Spinal cord (tissue), 10 donors: ENCODE measurements at places on chromosomes 2 and 18. TPM values are rescaled to one million over a fixed set of nuclear protein-coding genes. Genes with fewer than 3 reads are reported as not detected.

GRCh38 chr2:85257970-85258605, 69.7 kb downstream of the TGOLN2 start:
- H3K27me3 ChIP-seq = no peaks in the 10 kb centered on the region
- no peak overlapping the region for H3K4me3 ChIP-seq
- peaks cover 64% of the 10 kb centered on the region for H3K4me1 ChIP-seq
- H3K36me3 ChIP-seq = no peaks in the 10 kb centered on the region
- DNase-seq = no peak
- H3K27ac ChIP-seq = peak overlapping the region; percentile 97

GRCh38 chr2:43133708-43134570, 92.5 kb downstream of the ZFP36L2 start:
- no peak overlapping the region for H3K4me3 ChIP-seq
- no peak for DNase-seq
- H3K4me1 ChIP-seq = peaks cover 60% of the 10 kb centered on the region
- H3K36me3 ChIP-seq = no peaks in the 10 kb centered on the region
- no peak overlapping the region for H3K27ac ChIP-seq

GRCh38 chr2:25954199-25954752, 28.0 kb downstream of the KIF3C start:
- peaks cover 5% of the 10 kb centered on the region for H3K4me1 ChIP-seq
- peaks cover 64% of the 10 kb centered on the region for H3K36me3 ChIP-seq
- no peaks in the 10 kb centered on the region for H3K27me3 ChIP-seq
- DNase-seq = no peak
- H3K4me3 ChIP-seq = no peak overlapping the region
- H3K27ac ChIP-seq = no peak overlapping the region

DNA sequence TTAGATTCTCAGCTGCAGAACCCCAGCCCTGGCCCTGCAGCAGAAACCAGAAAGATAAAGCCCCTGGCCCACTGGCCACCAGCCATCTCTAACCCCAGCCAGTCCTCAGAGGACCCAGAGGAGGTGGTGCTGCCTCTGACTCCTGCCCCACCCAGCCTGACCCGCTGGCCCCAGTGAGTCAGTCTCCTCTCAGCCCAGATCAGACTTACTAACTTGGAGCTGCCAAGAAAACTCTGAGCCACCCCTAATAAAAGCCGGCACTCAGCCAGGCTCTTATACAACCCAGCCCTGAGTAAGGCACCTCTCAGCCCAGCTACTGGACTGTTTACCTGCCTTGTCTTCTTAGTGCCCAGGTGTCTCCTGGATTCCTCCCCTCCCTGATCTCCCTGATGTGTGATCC, 2.0 kb downstream of the SLC14A2 start:
- H3K36me3 ChIP-seq = no peaks in the 10 kb centered on the region
- no peaks in the 10 kb centered on the region for H3K4me1 ChIP-seq
- DNase-seq = no peak
- no peaks in the 10 kb centered on the region for H3K27me3 ChIP-seq
- H3K27ac ChIP-seq = no peak overlapping the region
- no peak overlapping the region for H3K4me3 ChIP-seq

GRCh38 chr18:37348729-37349128, 216.9 kb downstream of the CELF4 start:
- H3K27me3 ChIP-seq = peaks cover 6% of the 10 kb centered on the region
- no peak for DNase-seq
- H3K4me3 ChIP-seq = no peak overlapping the region
- no peak overlapping the region for H3K27ac ChIP-seq

DNA sequence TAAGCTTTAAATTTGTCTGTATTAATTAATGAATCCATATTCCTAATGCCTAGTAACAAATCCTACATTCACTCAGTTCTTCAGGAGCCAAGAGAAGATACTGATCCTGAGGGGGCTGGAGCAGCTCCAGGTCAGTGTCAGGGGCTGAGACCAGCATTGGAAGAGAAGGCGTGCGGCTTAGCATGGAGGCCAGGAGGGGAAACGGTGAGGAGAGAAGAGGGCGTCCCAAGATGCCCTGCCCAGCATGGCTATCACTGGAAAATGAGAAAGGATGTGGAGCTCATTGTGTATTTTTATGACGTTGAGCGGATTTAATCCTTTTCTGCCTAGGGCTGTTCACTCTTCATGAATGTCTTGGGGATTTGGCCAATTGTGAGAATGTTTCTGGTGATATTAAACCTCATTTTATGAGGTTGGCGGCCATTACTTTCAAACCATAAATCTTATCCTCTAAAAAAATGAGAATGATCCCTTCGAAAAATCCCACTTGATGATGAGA, 131.7 kb downstream of the KCTD1 start:
- no peaks in the 10 kb centered on the region for H3K4me1 ChIP-seq
- no peaks in the 10 kb centered on the region for H3K36me3 ChIP-seq
- no peak overlapping the region for H3K27ac ChIP-seq
- H3K4me3 ChIP-seq = no peak overlapping the region
- no peaks in the 10 kb centered on the region for H3K27me3 ChIP-seq

Gene MITD1
- 32.1 TPM for total RNA-seq

Gene LIMS3
- 2.6 TPM for total RNA-seq

Gene AQP12B
- not detected for total RNA-seq
